ENCODE measurements at places on chromosomes 16 and 17. TPM values are rescaled to one million over a fixed set of nuclear protein-coding genes. Genes with fewer than 3 reads are reported as not detected.

TM4SF5 gene
- total RNA-seq = not detected

SOX8 gene
- 0.63 TPM for total RNA-seq

PRSS8 gene
- not detected for total RNA-seq

TMEM235 gene
- total RNA-seq = not detected

DHRS7C gene
- not detected for total RNA-seq

AANAT gene
- 0.21 TPM for total RNA-seq

CACNB1 gene
- 17.4 TPM for total RNA-seq

CREBBP gene
- total RNA-seq = 31.9 TPM

All from activated CD8-positive, alpha-beta memory T cell treated with anti-CD3 and anti-CD28 coated beads for 36 hours (primary cell).